ENCODE measurements at places on chromosomes 6 and 20. TPM values are rescaled to one million over a fixed set of nuclear protein-coding genes. Genes with fewer than 3 reads are reported as not detected.

- no peaks in the 10 kb centered on the region for H3K4me1 ChIP-seq
- no peaks in the 10 kb centered on the region for H3K36me3 ChIP-seq
- H3K27me3 ChIP-seq: no peaks in the 10 kb centered on the region
- H3K27ac ChIP-seq: no peak overlapping the region
- DNase-seq: no peak
- no peak overlapping the region for H3K4me3 ChIP-seq
Observed at GRCh38 chr6:170132561-170132991, 158.3 kb downstream of the DLL1 start.

DNA sequence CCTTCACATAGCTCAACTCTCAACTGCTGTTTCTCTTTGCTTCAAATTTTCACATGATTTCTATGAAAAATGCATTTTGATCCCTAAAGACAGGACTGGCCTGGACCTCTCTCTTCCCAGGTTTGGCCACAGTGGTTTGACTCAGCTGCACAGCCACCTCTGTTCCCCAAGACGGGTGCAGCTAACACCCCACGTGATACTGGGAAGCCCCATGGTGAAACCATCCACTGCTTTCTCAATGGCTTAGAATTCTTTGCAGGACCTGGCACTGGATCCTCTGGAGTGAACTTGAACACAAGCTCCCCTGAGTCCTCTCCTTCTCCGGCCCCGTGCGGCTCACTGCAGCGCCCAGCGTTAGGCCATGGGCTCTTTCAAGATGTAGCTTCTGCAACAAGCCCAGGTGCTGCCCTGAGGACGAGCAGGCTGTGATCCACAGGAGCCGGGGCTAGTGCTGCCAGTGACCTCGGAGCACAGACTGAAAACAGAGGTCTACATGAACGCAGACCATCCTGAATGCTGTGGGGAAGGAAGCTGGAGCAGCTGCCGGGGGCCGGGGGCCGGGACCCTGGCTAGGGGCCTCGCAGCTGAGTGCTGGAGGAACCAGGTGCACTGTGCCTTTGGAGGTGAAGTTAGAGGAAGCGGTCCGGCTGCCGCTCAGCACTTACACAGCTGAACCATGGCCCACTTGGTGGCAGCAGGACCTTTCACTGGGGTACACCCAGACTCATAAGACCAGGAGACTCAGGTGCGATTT lies 58.8 kb upstream of the MPC1 start:
- H3K27me3 ChIP-seq: no peaks in the 10 kb centered on the region
- DNase-seq: no peak

The KCNS1 gene
- not detected for total RNA-seq

The IBTK gene
- 20.0 TPM for total RNA-seq

The ZBTB2 gene
- 16.1 TPM for total RNA-seq

- H3K4me3 ChIP-seq: no peak overlapping the region
- peaks cover 3% of the 10 kb centered on the region for H3K36me3 ChIP-seq
- peak overlapping the region; percentile 67 for H3K27ac ChIP-seq
- DNase-seq: no peak
- peaks cover 6% of the 10 kb centered on the region for H3K4me1 ChIP-seq
Observed at GRCh38 chr6:11277275-11278206, 45.1 kb upstream of the NEDD9 start.

DNA sequence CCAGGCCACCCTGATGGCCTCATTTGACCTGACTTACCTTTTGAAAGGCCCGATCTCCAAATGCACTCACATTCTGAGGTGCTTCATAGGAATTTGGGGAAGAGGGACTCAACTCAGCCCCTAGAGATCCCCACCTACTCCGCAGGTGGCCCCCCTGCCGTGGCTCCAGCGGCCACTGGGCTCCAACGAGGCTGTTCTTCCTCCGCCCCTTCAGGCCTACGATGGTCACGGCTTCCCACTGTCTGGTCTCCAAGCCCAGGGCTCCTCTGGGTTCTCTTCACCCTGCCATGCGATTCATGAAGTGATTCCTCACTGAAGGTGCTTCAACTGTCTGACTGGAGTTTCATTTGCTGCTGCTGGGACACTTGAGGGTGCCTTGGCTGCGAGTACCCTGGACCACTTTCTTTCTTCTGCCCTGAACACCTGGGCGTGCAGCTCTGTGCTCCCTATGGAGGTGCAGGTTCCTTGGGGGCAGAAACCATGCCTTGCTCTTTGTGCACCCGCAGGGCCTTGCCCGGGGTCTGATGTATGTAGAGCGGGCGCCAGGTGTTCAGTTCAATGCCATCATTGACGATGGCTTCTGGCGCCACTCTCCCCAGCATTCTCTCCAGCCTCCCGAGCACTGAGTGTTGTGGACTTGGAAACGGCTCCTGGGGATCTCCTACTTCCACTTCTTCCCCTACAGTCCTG lies 10.0 kb upstream of the DUSP22 start:
- H3K27me3 ChIP-seq: peaks cover 4% of the 10 kb centered on the region
- no peaks in the 10 kb centered on the region for H3K36me3 ChIP-seq
- H3K27ac ChIP-seq: no peak overlapping the region
- no peak overlapping the region for H3K4me3 ChIP-seq

DNA sequence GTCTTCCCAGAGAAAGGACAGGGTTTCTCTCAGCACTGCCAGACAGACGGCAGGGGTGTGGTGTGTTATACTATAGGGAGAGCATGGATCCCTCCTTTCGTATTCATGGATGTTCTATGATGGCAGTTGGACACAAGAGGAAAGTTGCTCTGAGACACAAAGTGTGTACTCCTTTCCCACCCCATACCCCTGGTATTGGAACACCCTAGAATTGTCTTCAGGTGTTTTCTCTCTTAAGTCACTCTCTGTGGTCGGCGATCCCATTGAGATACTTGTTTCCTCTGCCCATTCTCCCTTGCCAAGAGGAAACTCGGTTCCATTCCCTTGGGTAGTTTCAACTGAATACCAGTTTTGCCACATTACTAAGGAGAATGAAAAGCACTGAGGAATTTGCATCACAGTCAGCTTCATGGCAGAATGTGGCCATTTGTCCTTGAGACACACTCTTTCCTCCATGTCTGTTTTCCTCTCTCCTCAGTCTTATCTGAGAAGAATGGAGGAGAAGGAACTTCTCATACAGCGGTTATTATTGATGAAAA lies 53.4 kb downstream of the RNF182 start:
- no peaks in the 10 kb centered on the region for H3K4me1 ChIP-seq
- no peak overlapping the region for H3K27ac ChIP-seq
- H3K4me3 ChIP-seq: no peak overlapping the region

- DNase-seq: no peak
- H3K36me3 ChIP-seq: no peaks in the 10 kb centered on the region
- peaks cover 45% of the 10 kb centered on the region for H3K27me3 ChIP-seq
- H3K4me1 ChIP-seq: peaks cover 8% of the 10 kb centered on the region
Observed at GRCh38 chr6:108163644-108164542, 1.9 kb upstream of the NR2E1 start.

GRCh38 chr6:21180800-21181337 lies 412.7 kb upstream of the SOX4 start:
- H3K27ac ChIP-seq: no peak overlapping the region
- no peak overlapping the region for H3K4me3 ChIP-seq
- H3K27me3 ChIP-seq: no peaks in the 10 kb centered on the region
- no peaks in the 10 kb centered on the region for H3K4me1 ChIP-seq

DNA sequence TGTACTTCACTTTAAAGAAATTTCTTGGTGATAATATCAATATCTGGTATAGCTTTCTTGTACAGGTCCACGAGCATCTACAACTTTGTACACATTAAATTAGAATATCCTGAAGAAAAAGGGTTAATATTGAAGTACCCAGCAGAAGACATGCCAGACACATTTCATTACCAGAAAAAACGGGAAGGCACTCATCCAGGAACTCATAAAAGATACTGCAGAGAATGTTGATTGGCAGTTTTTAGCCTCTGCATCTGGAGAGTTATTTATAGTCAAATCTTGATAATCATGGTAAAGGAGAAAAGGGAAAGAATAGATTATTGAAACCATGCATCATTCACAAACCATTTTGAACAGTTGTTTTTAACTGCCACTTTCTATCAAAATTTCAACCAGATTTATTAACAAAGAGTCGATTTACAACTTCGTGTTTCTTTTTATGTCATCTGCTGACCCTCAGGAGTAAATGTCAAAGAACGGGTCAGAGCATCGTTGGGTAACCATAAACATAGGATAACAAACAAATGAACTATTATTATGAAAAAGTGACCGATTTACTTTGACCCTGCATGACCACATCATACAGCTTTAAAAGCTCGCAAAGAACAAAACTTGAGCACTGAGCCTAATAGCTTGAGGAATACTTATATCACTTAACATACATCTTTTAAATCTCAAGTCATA lies 229.2 kb upstream of the SGK1 start:
- no peak overlapping the region for H3K4me3 ChIP-seq
- DNase-seq: no peak
- H3K4me1 ChIP-seq: no peaks in the 10 kb centered on the region
- no peaks in the 10 kb centered on the region for H3K36me3 ChIP-seq

DNA sequence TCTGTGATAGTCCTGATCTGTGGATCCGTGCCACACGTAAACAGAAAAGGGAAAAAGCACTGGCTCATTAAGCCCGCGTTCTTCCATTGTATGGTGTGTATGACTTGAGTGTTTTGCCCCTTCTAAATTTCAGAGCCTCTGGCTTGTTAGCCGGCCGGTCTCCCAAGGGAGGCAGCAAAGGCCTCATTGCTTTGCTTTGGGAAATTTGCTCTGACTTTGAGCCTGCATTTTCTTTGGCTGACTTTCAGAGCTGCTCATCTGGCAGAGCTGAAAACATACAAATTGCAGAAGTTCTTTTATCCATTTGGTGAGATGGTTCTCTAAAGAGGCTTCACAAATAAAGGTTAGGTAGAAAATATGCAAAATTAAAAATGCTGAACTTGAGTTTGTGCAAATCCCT lies 123.0 kb downstream of the UTRN start:
- H3K27ac ChIP-seq: no peak overlapping the region
- no peak for DNase-seq
- no peaks in the 10 kb centered on the region for H3K27me3 ChIP-seq

The STMND1 gene
- not detected for total RNA-seq

DNA sequence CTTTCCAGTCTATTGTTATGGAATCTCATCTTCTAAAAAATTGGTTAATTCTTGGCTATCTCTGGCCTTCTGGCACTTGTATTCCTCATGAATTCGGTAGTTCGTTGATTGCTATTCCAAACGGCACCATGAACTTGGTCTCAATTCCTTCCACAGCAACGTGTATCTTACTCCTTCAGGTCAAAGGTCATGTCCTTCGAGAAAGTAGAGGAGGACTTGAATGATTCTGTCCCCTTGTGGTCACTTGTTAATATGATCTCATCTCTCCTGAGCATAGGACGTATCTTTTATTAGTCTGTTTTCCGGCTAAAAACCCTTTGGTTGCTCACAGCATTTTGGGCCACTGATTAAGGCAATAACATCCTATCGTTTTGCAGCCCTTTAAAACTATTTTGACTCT lies 9.4 kb downstream of the TLDC2 start:
- H3K4me3 ChIP-seq: no peak overlapping the region
- no peaks in the 10 kb centered on the region for H3K4me1 ChIP-seq
- H3K27ac ChIP-seq: no peak overlapping the region
- H3K27me3 ChIP-seq: no peaks in the 10 kb centered on the region
- H3K36me3 ChIP-seq: no peaks in the 10 kb centered on the region
- DNase-seq: no peak

The VSX1 gene
- total RNA-seq: not detected

GRCh38 chr20:45595235-45595634 lies 16.2 kb upstream of the WFDC8 start:
- DNase-seq: no peak
- no peaks in the 10 kb centered on the region for H3K36me3 ChIP-seq
- no peak overlapping the region for H3K4me3 ChIP-seq
- no peak overlapping the region for H3K27ac ChIP-seq

- no peaks in the 10 kb centered on the region for H3K4me1 ChIP-seq
- H3K27ac ChIP-seq: no peak overlapping the region
- no peaks in the 10 kb centered on the region for H3K27me3 ChIP-seq
Observed at GRCh38 chr6:72844614-72845013, 222.8 kb downstream of the KCNQ5 start.

DNA sequence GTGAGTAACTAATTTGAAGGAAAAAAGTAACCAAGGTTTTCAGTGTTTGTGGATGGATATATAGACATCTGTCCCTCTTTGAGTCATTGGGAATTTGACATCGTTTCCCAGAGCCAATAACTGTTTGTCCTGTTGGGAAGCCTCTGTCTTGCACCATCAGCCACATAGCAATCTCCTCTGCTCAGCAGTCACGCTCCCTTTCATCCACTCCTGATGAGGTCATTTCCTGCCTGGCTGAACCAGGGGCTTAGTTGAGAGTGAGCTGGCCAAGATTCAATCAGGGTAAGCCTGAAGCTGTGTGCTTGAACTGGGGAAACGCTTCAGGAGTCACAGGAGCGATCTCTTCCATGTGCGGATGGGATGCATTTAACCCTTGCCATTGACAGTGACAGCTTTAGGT lies 121.5 kb upstream of the FOXQ1 start:
- no peak overlapping the region for H3K4me3 ChIP-seq
- H3K36me3 ChIP-seq: no peaks in the 10 kb centered on the region
- H3K27me3 ChIP-seq: peaks cover 2% of the 10 kb centered on the region
- no peak for DNase-seq

The TFAP2D gene
- total RNA-seq: not detected

GRCh38 chr6:15205321-15205720 lies 40.5 kb upstream of the JARID2 start:
- no peaks in the 10 kb centered on the region for H3K36me3 ChIP-seq
- no peaks in the 10 kb centered on the region for H3K27me3 ChIP-seq
- H3K4me3 ChIP-seq: no peak overlapping the region

The TFAP2A gene
- 0.15 TPM for total RNA-seq

GRCh38 chr6:16177881-16178280 lies 49.0 kb downstream of the MYLIP start:
- H3K27me3 ChIP-seq: no peaks in the 10 kb centered on the region
- DNase-seq: no peak
- no peak overlapping the region for H3K27ac ChIP-seq
- H3K4me1 ChIP-seq: peaks cover 32% of the 10 kb centered on the region

GRCh38 chr6:116705917-116706316 lies 24.9 kb downstream of the KPNA5 start:
- H3K27ac ChIP-seq: no peak overlapping the region
- peaks cover 12% of the 10 kb centered on the region for H3K36me3 ChIP-seq
- no peaks in the 10 kb centered on the region for H3K4me1 ChIP-seq
- H3K4me3 ChIP-seq: no peak overlapping the region

The BHLHE23 gene
- total RNA-seq: not detected
